Choroid plexus epithelial cell (primary cell): ENCODE measurements at places on chromosomes 13 and 19.

DNA sequence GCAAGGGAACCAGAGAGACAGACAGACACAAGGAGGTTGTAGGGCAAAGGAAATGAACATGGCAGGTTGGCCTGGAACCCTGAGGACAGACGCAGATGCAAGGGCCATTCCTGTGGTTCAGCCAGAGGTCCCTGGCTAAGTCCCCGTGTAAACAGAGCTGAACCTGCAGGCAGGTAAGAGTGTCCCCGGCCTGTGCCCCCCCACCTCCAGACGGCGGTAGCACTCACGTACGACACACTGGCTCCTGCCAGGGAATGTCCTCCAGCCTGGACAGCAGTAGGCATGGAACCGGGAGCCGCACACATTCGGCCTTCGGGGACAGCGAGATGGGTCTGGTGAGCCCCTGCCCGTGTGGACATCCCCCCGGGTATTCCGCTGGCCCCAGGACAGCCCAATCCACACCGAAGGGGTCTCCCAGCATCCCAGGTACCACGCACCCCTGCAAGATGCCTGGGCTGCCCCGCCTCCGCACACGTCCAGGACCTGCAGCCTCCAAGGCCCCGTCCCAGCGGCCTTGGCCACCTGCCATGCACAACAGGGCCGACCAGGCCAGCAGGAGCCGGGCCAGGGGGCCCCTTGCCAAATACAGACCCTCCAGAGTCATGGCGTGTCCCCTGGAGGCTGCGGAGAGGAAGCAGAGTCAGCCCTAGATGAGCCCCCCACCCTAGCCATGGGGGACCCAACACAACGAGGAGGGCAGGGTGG lies 2.4 kb downstream of the FBN3 start:
- no peak for DNase-seq

GRCh38 chr19:55319785-55320184 lies 5.4 kb downstream of the TMEM150B start:
- DNase-seq, result peak; percentile 67

GRCh38 chr13:42337808-42338600 lies 66.1 kb downstream of the AKAP11 start:
- peak; percentile 74 for DNase-seq

GRCh38 chr19:5643060-5643459 lies 20.2 kb downstream of the SAFB start:
- no peak for DNase-seq

GRCh38 chr13:82216165-82216564 lies 1666.1 kb downstream of the SLITRK1 start:
- DNase-seq, result no peak

- no peak for DNase-seq
These were observed 79.1 kb downstream of the STARD13 start for GRCh38 chr13:33206425-33206824.

DNA sequence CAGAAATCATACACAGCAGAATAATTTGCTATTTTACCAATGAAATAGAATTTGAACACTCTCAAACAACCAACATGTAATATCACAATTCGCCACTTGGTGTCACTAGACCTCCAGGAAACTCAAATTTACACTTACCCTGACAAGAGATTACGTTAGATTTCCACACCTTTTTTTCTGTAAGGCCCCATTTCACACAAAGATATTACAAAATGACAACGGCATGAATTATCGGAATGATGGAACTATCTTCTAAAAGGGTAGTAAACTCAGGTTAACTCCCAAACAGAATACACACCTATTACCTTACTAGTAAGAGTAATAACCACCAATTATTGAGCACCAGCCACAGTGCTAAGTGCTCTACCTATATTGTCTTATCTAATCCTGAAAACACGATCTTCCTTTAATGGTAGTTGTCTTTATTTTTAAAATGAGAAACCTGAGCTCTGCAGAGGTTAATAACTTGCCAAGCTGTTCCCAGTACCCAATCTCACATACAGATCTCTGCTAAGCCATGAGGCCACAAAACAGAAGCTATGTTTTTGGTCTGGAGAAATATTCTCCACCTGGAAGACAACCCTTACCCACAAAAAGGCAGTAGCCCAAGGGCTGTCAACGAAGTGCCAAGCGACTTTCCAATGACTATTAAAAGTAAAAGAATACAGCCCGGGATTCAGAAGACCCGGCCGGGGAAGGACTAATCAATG lies 152.4 kb downstream of the DCLK1 start:
- DNase-seq, result peak; percentile 89

GRCh38 chr19:9801976-9802375 lies 16.9 kb downstream of the FBXL12 start:
- DNase-seq, result no peak

DNA sequence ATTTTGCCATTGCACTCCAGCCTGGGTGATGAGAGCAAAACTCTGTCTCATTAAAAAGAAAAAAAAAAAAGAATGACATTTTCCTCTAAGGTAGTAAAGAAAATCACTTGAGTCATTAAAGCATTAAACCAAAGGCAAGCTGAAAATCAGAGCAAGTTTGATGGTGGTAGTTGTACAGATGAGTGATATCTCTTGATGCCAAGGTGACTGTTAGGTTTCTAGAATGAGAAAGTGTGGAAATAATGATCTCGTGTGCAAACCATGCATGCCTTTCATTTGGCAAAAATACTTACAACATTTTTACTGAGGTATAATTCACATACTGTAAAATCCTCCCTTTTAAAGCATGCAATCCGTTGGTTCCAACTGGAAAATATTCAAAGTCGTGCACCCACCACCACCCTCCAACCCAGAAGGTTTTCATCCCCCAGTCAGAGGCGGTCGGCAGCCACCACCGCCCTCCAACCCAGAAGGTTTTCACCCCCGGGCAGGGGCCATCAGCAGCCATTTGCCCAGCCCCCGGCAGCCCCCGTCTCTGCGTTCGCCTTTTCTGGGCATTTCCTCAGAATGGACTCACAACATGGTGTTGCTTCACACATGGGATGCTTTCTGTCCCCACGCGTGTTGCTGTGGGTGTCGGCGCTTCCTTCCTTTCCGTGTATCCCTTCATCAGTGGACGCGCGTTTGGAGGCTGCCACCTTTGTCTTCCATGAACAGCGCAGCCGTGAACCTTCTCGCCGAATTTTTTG lies 90.2 kb downstream of the ATP11A start:
- DNase-seq, result peak; percentile 23
